Bronchial epithelial cell (primary cell): ENCODE measurements at places on chromosomes 3 and 15. TPM values are rescaled to one million over a fixed set of nuclear protein-coding genes. Genes with fewer than 3 reads are reported as not detected.

- no peak for DNase-seq
Measured at GRCh38 chr3:11482021-11482420, 161.7 kb downstream of the VGLL4 start.

- peak; percentile 17 for DNase-seq
Measured at GRCh38 chr3:189165092-189165612, 6.6 kb upstream of the TPRG1 start.

DNA sequence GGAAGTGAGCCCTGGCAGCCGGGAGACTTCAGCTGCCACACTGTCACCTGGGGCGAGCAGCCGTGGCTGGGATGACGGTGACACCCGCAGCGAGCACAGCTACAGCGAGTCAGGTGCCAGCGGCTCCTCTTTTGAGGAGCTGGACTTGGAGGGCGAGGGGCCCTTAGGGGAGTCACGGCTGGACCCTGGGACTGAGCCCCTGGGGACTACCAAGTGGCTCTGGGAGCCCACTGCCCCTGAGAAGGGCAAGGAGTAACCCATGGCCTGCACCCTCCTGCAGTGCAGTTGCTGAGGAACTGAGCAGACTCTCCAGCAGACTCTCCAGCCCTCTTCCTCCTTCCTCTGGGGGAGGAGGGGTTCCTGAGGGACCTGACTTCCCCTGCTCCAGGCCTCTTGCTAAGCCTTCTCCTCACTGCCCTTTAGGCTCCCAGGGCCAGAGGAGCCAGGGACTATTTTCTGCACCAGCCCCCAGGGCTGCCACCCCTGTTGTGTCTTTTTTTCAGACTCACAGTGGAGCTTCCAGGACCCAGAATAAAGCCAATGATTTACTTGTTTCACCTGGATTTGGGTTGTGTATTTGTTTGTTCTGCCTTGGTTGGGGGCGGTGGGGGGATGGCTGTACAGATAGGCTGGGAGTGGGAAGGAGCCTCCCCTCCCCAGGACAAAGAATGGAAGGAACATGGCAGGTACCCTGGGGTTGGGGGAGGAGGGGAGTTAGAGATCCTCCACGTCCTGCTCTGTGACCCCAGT, 2.9 kb upstream of the GRM2 start:
- DNase-seq: no peak

The ADCY5 gene
- not detected in 2 replicates for total RNA-seq

GRCh38 chr3:126476166-126477060, 722 bp upstream of the ZXDC start:
- DNase-seq: peak; percentile 61
